Kidney epithelial cell (primary cell): ENCODE measurements at places on chromosomes 4 and X.
A peak's percentile ranks its signal among the peaks of the same experiment; 100 is the strongest.

DNA sequence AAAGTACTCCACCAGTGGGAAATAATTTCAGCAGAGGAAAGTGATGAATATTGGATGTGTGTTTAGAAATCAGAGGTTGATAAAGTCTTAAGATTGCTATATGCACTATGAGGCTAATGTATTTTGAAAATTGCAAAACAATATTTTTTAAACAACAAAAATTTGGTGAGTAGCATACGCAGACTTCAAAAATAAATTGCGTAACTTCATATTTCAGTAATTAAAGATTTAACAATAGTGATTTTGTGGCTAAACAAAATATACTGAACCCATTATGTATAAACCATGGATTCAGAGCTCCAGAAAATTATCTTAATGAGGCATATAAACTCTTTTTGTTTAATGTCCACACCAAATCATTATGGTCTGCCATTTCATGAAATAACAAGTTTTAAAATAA lies 3.3 kb upstream of the TAPT1 start:
- DNase-seq, result no peak

- DNase-seq, result no peak
Measured at GRCh38 chrX:19064175-19064574, 58.1 kb downstream of the ADGRG2 start.

- DNase-seq, result no peak
Measured at GRCh38 chr4:184647266-184648053, 1.8 kb downstream of the CASP3 start.

DNA sequence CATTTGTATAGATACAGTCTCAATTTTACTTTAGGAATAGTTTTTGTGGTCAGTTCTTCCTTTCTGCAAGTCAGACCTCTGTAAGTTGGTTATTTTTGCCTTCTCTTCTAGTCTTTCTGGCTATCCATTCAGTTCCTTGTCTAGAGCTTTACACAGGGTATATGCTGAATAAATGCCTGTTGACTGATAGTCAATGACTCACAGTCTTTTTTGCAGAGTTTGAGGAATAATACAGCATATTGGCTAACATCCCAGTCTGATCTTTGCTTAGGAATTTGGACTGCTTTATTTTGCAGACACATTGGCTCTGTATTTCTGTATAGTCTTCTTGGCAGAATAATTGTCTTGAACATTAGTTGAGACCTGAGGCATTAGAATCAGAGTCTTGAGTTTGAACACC lies 132.4 kb downstream of the MAGEC1 start:
- no peak for DNase-seq

GRCh38 chrX:110381216-110381615 lies 22.6 kb downstream of the RTL9 start:
- no peak for DNase-seq

DNA sequence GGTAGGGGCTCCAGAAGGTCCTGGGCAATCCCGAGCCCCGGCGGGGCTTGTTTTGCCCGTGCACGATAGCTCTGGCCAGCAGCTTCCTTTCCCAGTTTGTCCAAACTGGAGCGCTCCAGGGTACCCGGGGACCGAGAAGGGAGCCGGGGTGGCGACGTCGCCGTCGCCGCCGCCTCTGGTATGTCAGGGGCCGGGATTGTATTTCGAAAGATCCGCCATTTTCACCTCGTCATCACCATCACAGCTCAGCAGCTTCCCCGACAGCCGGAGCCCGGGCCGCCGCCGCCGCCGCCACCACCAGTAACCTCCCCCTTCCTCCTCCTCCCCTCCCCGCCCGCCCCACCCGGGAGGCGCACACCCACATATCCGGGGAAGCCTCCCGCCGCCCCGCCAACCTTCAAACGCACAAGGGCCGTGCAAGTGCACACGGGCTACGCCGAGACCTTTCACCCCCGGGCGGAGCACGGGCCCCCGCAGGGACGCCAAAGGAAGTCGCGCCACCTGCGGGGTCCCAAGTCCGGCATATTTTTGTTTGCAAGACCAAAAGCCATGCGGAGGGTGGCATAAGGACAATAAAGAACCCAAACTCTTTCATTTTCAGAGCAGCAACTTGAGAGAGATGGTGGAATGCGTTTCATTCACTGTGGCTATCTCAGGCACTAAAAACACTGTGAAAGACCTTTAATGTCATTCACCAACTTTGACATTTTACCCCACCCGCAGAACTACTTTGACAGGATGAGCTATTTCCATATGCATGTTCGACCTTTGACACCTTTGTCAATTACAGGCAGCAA lies at the start of gene LIN54:
TSS of gene LIN54 (minus strand) at position 302 of the 797 bp plus-strand sequence. CDS start 25,979 bp downstream, outside the sequence.
- peak; percentile 19 for DNase-seq

GRCh38 chrX:13376857-13377549 lies 57.1 kb upstream of the ATXN3L start:
- no peak for DNase-seq
